ENCODE measurements at places on chromosomes 11 and 22.

DNA sequence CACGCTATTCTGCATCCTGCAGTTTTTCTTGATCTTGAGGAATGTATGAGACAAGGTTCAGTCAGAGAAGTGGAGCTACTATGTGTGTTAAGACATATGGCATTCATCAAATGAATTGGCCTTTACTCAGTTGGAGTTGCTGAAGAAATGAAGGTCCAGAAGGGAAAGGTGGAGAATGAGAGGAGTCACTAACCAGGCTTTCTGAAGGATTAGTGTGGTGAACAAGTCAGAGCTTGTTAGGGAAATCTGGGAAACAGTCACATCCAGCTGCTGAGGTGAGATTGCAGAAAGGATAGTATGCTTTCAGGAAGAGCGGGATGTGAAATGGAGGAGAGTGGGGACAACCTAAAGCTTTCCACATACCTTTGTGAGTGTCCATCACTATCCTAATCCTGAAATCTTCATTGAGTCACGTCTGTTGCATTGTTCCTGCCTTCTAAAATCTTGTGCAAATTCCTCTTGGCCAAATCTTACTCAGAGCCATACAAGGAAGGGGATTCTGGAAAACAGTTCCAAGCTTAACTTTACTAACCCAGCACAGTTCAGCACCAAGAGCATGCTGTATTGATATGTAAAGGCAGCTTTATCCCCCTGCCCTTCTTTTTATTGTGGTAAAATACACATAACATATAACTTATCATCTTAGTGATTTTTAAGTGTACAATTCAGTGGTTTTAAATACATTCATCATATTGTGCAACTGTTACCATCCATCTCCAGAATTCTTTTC is 11.4 kb upstream of the PITPNB start:
- no peak for DNase-seq

DNA sequence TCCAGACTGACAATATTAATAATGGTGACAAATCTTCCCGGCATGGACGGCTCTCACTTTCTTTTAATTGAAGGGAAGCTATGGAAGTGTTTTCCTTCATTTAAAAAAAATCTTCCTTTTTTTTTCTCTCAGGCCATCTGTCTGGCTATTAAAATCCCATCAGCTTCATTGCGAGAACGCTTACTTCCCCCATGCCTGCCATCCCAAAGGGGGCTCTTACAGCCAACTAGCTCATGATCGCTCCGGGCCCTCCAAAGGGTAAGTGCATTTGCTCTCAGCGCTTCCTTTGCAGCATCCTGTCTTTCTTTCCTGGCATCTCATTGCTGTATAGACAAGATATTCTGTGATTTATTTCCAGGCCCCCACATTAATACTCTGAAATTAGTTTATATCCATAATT is 20.7 kb downstream of the CACNG2 start:
- no peak for DNase-seq

DNA sequence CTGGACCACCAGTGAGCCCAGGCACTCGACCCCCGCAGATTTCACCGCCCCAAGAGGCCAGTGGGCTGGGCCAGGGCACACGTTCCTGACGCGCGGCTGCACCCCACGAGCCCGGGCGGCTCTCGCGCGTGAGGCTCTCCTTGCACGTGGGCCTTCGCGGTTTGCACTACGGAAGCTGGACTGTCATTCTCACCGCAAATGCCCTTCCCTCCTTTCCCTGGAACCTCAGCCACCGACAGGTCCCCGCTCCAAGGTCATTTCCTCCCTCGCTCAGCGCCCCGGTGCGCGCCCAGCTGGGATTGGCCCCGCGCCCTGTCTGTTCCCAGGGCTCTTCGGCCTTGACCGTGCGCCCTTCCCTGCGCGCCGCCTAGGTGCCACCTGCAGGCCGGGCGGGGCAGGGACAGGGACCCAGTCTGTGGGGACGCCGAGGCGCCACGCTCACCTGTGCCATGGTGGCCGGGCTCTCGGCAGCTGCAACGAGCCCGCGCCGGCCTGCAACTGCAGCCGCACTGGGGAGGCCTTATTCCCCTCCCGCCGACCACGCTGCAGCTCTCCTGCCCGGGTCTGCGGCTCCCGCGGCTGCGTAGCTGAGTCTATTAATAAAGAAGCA is 2.1 kb upstream of the CPT1A start:
- peak; percentile 64 for DNase-seq

- DNase-seq = no peak
Measured at GRCh38 chr11:22521226-22521625, 104.4 kb downstream of the FANCF start.

GRCh38 chr22:43862074-43862881 is at the start of gene SULT4A1:
Gene SULT4A1, minus strand, starts transcription at chr22:43862513. Its CDS starts 131 bp downstream, at chr22:43862382.
- DNase-seq = no peak

DNA sequence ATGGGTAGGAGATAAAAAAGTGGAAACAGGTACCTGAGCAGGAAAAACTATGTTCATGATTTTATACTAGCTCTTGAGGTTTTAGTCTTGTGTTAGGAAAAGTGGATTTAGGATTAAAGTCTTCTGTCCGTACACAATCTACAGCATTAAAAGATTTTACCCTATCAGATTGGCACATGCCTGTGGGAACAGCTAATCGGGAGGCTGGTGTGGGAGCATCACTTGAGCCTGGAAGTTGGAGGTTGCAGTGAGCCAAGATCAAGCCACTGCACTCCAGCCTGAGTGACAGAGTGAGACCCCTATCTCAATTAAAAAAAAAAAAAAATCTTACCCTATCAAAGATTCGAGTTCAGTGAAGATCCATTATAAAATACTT is 12.2 kb upstream of the CRKL start:
- DNase-seq = no peak

DNA sequence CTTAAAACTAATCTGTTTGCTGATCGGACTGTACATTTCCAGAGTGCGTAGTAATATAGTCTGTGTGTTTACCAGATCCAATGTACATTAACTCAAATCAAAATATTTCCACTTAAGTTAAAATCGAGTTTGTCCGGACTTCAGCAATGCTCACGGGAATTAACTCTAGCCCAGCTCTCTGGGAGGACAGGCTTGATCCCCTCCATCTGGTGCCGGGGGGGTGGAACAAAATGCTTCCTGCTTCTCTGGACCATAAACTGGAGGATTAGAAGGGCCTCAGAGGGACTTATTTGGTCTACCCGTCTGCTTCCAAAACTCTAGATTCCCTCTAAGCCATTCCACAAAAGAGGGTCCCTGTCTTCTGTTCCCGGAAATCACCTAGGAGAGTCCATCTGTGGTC is 511.2 kb downstream of the BUD13 start:
- no peak for DNase-seq

- no peak for DNase-seq
Measured at GRCh38 chr22:32699686-32700085, 101.8 kb upstream of the TIMP3 start.

DNA sequence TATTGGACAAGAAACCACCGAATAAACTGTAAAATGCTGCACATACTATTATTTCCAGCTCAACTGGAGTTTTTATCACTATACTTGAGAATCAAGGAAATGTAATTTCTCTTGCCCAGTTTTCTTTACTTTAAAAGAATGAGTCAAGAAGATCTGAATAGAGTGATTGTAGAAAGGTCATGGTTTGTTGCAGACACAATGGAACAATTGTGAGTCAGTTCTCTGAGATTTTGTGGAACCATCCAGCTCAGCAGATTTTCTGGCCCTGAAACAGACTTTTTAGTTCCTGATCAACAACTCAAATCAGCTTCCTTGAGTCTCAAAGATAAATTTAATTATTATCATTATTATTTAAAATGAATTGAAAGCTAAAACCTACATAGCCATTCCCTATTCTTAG is 1.3 kb downstream of the TCN1 start:
- no peak for DNase-seq

GRCh38 chr11:61826930-61827570 is 1.1 kb upstream of the FADS2 start:
- DNase-seq = no peak

- DNase-seq = no peak
Measured at GRCh38 chr11:79393362-79394043, 47.3 kb downstream of the TENM4 start.

DNA sequence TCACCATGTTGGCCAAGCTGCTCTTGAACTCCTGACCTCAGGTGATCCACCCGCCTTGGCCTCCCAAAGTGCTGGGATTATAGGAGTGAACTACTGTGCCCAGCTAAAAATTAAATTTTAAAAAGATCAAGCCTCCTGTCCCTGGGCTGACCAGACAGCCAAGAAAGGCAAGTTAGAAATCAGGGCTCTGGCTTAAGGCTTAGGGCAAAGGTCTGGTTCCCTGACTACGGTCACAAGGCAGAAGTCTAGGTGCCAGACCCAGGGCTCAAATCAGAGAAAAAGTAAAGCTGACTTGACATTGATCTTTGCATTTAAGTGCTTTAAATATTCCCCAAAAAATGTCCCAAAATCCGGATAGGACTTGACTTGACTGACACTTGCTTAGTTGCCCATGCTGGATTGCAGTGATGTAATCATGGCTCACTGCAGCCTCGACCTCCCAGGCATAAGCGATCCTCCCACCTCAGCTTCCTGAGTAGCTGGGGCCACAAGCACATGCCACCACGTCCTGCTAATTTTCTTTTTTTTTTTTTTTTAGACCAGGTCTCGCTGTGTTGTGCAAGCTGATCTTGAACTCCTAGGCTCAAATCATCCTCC is 17.3 kb upstream of the CRKL start:
- DNase-seq = no peak

- DNase-seq = no peak
Measured at GRCh38 chr22:20869234-20869633, 10.4 kb downstream of the SNAP29 start.

DNA sequence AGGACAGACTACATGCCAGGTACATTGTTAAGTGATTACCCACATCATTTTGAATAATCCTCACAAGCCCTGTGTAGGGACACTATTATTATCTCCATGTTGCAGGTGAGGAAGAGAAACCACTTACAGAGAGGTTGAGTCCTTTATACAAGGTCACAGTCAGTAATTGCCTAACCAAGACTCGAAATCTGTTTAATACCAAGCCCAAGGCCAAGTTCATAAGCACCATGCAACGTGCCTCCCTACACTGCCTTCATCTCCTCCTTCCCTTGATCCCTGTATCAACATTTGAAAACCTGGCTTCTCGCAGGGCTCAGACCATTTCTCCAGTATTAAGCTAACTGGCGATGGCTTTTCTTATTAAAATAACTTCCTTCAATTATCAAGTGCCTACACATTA is 41.7 kb upstream of the SEZ6L start:
- DNase-seq = no peak

- DNase-seq = no peak
Measured at GRCh38 chr11:116833491-116833815, 3.7 kb downstream of the APOC3 start.

DNA sequence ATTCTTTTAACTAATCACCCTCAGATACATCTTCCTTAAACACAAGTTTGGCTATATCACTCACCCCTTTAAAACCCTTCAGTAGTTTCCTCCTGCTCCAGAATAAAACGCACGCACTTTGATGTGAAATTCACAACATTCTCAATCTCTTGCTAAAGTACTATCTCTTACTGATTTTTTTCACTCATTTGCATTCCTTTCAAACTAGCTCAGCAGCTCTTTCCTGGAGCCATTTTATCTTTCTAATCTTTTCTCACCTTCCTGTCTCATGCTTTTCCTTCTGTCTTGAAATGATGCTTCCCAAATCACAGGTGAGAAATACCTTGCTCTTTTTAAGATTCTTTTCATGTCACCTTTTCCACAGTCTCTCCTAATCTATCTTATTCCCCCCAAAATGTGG is 1074.4 kb downstream of the DLG2 start:
- no peak for DNase-seq

DNA sequence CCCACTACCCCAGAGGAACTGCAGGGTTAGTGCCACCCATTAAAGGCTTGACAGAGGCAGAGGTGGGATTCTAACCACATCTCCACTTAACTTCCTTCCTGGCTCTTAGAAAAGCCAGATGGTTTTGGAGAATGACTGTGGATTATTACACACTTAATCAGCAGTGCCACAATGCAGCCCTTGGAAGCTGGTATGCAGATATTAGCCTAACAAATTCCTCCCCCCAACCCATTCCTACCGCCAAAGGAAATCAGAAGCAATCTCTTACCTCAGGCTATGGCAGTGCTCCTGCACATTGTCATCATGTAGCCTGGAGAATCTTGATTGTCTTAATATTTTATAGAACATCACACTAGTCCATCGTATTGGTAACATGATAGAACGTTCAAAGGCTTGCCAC is 23.2 kb upstream of the NRGN start:
- no peak for DNase-seq

- peak; percentile 49 for DNase-seq
Measured at GRCh38 chr11:46237248-46238077, 40.0 kb upstream of the CREB3L1 start.

DNA sequence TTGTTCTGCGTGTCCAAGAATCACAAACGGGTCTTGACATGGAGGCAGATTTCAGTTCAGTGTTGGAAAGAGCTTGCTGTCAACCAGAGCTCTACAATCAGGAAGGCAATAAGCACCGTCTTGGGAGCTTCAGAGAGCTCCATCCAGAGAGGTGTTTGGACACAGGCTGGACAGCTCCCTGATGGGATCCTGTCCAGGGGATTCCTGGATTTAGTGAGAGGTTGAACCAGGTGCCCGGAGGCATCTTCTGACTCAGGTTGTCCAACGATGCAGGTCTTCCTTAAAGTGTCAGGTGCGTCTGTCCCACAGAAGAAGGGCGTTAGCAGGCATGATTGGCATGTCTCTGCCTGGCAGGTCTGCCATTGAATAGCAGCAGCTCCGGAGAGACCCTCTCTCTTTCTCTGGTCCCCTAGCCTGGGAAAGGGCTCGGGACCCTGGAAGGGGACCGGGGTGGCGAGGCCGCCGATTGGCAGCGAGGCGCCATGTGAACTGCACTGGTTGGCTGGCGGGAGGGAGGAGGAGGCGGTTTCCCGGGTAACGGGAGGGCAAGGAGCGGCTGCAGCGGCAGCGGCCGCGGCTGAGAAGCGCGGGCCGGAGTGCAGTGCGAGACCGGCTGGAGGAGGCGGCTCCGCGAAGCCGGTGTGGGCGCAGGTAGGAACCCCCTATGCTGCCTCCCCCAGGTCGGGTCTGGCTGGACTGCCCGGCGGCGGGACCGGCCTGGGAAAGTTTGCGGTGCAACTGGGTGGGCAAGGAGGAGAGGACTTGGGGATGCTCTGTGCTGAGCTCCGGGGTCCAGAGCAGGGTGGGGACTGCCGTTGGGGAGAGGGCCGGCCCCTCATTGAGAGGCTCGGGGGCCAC is 104.1 kb upstream of the E2F8 start:
- no peak for DNase-seq

GRCh38 chr22:33867118-33867866 is 53.0 kb downstream of the LARGE1 start:
- DNase-seq = no peak

- no peak for DNase-seq
Measured at GRCh38 chr11:62108017-62108750, 15.6 kb upstream of the INCENP start.

- no peak for DNase-seq
Measured at GRCh38 chr11:112886434-112887370, 74.5 kb upstream of the NCAM1 start.

- DNase-seq = no peak
Measured at GRCh38 chr22:46060292-46061123, 83.5 kb upstream of the WNT7B start.
